NCI-H187 (cell line): ENCODE measurements at places on chromosomes 4 and X.

DNA sequence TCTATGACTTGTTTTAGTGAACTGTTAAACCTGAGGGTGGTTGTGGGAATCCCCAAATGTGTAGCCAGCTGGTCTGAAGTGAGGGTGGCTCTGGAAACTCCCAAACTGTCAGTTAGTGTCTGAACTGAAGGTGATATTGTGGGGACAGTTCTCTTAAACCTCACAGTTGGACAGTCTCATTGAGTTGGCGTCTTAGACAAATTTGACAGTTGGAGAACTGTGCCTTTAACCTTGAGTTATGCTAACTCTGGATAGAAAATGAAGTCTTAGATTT, 20.7 kb upstream of the CTSO start:
- DNase-seq = no peak

DNA sequence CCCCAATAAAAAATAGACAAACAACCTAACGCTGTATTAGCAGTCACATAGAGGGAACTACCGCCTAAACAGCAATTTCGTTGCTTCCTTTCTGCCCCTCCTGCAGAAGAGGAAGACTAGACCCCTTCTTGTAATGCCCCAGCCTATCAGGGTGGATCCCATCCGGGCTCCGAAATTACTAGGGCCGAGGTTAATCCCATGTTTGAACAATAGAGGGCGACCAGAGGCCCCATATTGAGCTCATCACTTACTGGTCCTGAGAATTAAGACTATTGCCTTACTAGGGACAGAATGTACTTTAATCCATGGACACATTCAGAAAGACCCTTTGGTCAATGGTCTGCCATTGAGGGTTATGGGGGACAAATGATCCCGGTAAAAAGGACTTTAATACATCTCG, 11.8 kb upstream of the ZNF630 start:
- DNase-seq = no peak

- DNase-seq = peak; percentile 5
These were observed 154.5 kb upstream of the SLC4A4 start for GRCh38 chr4:71184195-71184781.

DNA sequence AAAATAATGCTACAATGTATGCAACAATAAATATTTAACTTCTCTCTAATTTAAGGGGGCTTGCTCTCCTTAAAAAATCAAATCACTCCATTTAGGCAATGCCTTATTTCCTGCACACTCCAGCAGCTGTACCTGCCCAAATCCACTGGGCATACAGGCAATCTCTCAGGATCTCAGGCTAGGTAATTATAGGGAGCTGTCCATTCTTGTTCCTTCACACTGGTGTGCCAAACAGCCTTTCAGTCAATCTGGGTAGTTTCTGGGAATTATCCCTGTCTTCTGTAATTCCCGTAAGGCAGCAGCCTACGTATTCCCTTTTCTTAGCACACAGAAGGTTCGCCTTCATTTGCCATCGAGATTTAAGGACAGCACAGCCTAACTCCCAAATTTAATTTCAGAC, 922.6 kb upstream of the SLIT2 start:
- DNase-seq = no peak

DNA sequence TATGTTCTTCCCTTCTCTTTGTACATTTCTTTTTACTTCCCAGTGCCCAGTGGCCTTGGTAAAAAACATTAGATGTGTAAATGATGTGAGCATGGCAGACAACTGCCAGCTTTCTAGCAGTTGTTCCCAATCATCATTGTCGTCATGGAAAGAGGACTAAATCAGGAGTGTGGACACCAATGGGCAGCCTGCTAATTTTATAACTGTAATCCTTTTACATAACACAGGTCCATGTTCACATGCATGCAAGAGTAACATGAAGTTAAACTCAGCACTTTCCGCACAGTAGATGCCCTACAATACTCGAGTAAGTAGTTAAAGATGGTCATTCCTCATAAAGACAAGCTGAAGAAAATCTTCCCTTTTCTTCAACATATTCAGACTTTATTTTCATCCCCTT, 23.4 kb upstream of the G3BP2 start:
- no peak for DNase-seq

DNA sequence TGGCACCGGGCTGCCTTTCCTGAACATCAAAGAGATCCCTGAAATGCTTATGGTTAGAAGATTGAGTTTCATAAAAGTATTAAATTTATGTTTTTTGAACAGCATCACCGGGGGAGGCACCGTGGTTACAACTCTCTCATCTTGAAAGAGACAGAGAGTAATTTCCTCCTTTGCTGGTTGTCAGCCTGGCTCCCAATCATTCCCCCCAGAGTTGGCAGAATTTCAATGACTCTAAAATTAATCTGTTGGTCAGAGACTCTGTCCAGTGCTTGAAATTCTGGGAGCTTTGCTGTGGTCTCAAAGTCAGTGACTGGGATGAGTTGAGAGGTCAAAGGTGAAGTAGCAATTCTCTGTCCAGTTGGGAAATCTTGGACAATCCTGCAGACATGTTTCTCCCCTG, 135.9 kb downstream of the RAB28 start:
- no peak for DNase-seq
